CD4-positive, alpha-beta T cell treated with Interleukin-15 for 4 hours (primary cell): ENCODE measurements at places on chromosomes 3 and 15.

DNA sequence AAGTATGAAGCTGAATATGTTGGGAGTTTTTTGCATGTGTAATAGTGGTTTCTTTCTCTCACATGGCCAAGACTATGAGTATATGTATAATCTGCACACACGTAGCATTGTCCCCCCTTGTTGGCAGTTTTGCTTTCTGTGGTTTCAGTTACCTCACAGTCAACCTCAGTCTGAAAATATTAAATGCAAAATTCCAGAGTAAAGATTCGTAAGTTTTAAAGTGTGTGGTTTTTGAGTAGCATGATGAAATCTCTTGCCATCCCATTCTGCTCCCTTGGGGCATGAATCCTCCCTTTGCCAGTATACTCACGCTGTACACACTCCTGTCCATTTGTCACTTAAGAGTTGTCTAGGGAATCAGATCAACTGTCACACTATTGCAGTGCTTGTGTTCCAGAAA is 742.0 kb upstream of the CCDC54 start:
- no peak for DNase-seq

DNA sequence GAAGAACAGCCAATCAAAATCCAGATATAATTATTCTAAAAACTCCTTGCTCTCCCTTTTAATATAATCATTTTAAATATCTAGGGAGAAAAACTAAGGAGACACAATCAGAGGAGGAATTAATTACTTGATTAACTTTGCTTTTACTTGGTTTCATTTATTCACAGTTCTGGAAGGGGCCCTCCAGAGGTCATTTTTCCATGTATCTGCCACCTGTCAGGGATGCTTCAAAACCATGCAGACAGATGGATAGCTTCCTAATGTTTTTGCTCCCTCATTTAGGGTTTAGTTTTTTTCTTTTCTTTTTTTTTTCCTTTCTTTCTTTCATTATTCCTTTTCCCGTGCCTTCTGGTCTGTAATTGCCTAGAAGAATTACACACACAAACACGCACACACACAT is 438.1 kb upstream of the ARPP21 start:
- no peak for DNase-seq

GRCh38 chr3:152729906-152730305 is 105.0 kb upstream of the P2RY1 start:
- DNase-seq = no peak

GRCh38 chr3:69409831-69410230 is 23.9 kb upstream of the FRMD4B start:
- no peak for DNase-seq

GRCh38 chr3:30720586-30721313 is 114.3 kb downstream of the TGFBR2 start:
- DNase-seq = no peak

GRCh38 chr15:67472957-67473356 is 48.0 kb upstream of the C15orf61 start:
- DNase-seq = no peak

DNA sequence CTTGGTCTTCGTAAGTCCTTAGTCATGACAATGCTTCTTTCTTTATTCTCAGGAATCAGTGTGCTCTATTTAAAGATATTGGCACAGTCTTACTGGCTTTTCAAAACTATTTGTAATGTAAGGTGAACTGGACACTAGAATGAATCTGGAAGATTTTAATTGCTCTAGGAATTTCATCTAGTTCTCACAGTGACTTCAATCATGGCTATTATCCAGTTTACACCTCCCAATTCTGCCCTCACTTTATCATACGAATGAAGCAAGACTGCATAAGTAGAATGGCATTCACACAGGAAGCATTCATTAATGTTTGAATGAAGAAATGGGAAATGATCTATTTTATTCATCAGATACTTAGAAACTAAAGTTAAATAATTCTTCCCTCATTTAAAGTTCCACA is 26.7 kb upstream of the DRD3 start:
- no peak for DNase-seq

DNA sequence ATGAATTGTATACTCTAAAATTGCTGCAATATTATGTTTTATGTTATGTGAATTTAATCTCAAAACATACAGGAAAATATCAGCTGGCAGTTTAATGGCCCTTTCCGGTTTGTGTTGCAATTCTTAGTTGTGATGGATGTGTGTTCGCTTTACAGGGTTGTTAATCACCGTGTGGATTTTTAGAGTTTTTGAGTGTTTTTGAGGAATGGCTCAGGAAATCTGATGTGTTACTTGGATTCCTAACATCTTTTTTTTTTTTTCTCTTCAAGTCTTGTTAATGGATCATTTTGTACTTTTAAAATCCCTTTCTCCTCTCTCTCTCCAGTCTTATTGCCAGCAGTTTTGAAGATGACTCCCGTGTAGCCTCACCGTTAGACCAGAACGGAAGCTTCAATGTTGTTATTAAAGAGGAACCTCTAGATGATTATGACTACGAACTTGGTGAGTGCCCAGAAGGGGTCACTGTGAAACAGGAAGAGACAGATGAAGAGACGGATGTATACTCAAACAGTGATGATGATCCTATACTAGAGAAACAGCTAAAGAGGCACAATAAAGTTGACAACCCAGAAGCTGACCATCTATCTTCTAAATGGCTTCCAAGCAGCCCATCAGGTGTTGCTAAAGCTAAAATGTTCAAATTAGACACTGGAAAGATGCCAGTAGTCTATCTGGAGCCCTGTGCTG is 35.7 kb downstream of the MGA start:
- DNase-seq = peak; percentile 65

DNA sequence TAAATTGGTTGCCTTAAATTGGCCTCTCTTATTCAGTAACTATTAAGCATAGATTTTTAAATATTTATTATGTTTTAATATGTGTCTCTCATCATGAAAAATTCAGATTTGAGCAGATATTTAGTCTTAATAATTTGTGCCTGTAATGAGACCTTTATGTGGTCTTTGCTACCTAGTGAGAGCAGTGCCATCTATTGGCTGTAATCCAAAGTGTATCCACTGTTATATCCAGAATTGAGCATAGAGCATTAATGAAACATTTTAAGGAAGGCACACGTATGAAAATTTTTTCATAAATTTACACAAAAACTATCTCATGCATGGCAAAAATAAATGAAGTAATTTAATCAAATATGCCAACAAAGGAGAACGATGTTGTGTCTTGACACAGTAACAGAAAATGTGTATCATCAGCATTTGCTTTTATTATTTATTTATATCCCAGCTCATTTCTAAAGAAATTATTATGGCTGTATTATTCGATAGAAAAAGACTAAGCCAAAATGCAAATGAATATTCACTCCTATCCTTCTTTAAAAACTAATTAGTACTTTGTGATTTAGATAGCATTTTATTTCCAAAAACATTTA is 203.5 kb downstream of the RSRC1 start:
- no peak for DNase-seq

DNA sequence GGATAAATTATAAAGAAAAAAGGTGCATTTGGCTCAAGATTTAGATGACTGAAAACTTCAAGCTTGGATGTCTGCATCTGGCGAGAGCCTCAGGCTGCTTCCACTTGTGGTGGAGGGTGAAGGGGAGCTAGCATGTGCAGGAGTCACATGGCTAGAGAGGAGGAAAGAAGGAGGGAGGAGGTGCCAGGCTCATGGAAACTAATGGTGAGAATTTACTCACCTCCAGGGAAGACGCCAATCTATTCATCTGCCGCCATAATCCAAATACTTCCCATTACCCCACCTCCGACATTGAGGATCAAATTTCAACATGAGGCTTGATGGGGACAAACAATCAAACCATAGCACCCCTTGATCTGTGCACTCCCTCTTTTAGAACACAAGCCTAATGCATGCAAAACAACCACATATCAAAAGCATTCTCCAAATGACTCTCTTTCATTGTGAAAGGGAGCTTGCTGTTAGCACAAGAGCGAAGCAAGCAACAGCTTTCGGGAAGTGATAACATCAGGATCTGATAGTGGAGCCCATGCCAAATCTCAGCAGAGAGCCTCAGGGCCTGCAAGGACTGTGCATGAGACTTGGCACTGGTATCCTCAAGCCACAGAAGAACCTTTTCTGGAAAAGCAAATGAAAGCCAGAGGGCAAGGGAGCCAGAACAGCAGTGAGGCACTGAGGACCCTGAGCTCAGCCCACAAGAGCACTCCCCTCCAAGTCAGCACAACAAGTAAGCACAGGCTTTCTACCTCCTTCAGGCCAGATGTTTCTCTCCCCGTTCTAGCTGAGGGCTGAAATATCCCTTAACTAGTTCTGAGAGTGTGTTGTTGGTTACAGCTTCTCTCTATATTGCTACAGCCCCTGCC is 50.2 kb upstream of the THBS1 start:
- no peak for DNase-seq

DNA sequence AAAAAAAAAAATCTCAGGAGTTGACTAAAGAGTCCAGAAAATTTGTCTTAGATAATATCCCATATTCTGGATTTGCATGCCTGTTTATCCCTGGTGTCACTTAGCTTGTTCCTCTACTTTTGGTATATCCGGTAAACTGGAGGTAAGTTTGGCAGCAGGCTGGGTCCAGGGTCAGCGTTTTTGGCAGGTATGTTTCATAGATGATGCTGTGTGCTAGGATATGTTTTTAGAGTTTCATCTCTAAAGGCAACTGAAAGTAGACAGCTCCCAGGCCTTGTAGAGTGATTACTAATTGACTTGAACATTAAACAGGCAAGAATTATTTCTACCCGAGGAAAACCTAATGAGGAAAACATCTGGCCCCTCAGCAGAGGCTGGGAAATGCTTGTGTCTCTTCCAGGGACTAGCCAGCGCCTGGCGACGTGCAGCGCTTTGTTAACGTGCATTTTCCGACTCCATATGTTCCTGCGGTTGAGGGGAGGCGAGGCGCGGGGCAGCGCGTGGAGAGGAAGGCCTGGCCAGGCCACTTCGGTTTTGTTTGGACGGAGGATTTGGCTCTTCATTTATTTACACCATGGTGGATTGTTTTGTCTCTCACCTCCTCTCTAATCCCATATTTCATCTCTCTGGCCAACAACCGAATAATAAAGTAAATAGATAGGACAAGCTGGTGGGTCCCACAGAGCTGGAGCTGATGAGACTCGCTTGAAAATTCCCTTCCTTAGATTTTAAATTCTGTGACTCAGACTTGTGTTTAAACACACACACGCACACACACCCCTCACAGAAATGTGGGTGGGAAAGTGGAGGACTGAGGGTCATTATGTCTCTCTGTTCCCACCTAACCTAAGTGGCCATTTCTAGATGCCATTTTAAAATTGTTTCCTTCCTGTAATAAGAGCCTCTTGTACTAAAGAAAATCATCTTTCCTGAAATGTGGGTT is 65.3 kb downstream of the ASB7 start:
- no peak for DNase-seq

DNA sequence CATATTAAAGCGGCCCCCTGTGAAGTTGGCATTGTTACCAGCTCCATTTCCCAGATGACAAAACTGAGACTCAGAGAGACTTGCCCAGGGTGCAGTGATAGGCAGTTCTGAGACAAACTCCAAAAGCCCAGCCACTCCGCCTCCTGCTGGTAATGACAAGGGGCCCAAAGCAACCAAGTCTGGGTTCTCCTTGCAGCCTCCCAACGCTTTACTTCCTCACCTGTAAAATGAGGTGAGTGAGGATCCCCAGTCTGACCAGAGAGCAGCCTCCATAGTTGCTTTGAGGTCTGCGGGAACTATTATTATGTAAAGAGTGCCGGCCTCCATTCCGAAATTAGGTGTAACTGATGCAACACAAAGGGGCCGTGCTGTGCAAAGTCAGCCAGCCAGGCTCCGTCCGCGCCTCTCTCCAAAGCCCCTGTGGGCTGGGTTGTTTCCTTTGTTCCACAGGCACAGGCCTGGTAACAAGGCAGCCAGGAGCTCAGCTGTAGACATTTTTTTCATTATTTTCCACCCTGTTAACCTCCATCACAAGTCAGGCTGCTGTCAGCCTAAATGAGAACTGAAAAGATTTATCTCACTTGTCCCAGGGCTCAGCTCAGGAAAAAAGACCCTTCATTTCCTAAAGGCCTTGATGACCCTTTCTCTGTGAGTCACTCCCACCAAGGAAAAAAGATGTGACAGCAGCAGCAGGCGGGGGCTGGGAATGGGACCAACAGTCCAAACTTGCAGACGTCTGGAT is 139.1 kb upstream of the RAD18 start:
- DNase-seq = no peak

GRCh38 chr3:159645874-159646273 is 342.8 kb upstream of the IL12A start:
- no peak for DNase-seq

DNA sequence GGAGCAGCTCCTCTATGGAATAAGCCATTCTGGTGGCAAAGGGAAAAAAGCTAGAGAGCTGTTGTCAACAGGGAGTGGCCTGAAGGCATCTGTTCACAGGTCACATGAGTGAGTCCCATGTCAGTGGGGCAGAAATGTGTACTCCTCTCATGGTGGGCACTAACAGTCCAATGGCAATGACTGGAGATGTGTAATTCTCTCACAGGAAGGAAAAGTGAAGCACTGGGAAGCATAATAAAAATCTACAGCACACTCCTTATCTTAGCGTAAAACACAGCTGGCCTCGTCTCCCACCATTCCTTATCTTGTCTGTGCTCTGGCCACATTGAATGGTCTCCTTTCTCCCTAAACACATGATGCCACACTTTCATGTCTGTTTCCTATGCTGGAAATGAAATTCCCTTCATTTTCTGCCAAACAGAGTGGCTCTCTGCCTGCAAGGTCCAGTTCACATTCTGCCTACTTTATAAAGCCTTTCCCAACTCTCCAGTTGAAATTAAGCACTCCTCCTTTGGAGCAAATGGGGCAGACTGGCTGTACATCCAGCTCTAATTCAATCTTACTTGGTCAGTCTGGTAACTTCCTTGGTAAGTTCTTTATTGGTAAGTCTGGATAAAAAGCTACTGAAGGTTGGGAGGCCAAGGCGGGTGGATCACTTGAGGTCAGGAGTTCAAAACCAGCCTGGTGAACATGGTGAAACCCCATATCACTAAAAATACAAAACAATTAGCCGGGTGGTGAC is 139.8 kb downstream of the RPL22L1 start:
- DNase-seq = no peak

DNA sequence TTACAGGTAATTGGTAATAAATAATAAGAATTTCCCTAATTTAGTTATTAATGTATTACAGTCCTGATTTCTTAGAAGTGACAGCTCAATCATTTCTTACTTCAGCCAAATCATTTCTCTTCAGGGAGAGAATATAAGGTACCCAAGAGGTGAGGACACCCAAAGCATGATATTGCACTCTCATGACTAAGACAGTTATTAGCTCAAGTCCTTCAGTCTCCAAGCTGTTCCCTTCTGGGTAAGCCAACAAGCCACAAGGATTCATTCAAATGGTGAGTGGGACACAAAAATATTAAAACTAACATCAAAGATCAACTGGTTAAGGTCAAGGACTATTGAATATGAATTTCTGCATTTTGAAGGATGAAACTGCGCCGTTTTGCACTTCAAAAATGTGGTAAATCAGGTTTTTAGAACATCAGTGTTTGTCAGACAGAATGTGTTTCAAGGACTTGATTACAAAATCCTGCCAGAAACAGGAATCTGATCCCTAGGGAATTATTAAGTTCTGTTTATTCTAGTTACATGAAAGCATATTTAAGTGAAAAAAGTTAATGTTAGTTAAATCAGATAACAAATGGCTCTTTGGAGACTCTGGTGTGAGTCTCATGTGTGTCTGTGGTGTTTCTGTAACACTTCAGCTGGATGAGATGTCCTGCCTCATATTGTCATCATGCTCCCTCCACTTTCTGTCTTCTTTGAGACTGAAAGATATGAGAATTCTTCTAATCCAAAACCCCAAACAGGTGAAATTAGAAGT is 101.7 kb upstream of the COL8A1 start:
- DNase-seq = no peak

GRCh38 chr3:14410503-14411165 is 8.2 kb downstream of the SLC6A6 start:
- peak; percentile 22 for DNase-seq

- DNase-seq = no peak
These were observed 185.1 kb upstream of the AGTR1 start for GRCh38 chr3:148512648-148513047.
